Activated CD4-positive, alpha-beta T cell treated with anti-CD3 and anti-CD28 coated beads for 36 hours (primary cell): ENCODE measurements at places on chromosomes 7 and 10. TPM values are rescaled to one million over a fixed set of nuclear protein-coding genes. Genes with fewer than 3 reads are reported as not detected.

The LRRTM3 gene
- not detected for total RNA-seq

The TBL2 gene
- 30.6 TPM for total RNA-seq

The MRC1 gene
- 0.04 TPM for total RNA-seq

DNA sequence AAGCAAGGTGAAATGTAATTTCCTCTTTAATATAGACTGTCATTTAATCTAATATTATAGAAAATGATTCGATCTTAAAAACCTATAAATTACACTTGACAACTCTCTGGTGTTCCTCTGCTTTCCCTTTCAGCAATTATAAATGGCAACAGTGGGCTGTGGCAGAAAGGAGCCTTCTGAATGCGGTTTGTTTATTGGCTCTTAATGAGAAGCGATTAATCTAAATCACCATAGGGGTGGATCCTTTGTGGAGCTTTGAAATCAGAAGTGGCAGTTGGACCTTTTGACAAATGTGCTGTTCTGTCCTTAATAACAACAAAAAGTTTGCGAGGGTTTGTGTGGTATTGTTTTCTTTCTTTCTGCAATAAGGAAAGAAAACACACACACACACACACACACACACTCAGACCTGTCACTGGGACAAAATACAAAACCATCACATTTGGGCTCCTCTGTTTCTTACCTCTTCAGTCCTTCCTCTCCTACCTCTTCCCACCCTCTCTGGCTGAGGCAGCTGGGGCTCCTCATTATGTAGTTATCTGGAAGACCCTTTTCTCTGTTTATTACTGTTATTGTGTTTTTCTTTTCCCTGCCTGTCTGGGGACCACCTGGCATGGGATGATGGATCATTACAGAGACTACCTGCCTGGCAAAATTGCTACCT, 316.2 kb downstream of the SORCS3 start:
- DNase-seq: no peak
- H3K36me3 ChIP-seq: no peaks in the 10 kb centered on the region
- no peak overlapping the region for H3K27ac ChIP-seq
- no peaks in the 10 kb centered on the region for H3K27me3 ChIP-seq
- H3K4me1 ChIP-seq: no peaks in the 10 kb centered on the region
